CD4-positive, alpha-beta T cell treated with Interleukin-15 for 1 hour (primary cell): ENCODE measurements at places on chromosomes 7 and 10.

DNA sequence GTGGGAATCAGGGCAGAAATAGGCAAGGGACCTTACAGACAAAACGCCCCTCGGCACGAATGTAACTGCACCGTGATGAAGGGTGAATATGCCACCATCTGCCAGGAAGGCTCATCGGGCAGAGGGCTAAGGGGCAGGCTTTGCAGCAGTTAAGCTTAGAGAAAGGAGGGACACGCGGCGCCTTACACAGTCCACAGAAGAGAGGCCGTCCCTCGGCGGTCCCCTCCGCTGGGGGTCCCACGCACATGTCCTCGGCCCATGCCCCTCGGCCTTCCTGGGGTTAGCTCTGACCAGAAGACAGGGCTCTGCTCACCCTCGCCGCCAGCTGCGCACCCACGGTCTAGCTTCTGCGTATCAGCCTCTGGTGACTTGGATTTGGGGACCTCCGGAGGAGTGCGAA lies 141.1 kb downstream of the DYNC2I1 start:
- DNase-seq = no peak

- no peak for DNase-seq
These were observed 2.2 kb downstream of the ARHGAP21 start for GRCh38 chr10:24721229-24722106.

- peak; percentile 60 for DNase-seq
These were observed at the start of gene GIMAP1 for GRCh38 chr7:150716368-150716767. GIMAP1 (plus strand) TSS chr7:150716613; CDS start chr7:150719048, 2,435 bp downstream.

DNA sequence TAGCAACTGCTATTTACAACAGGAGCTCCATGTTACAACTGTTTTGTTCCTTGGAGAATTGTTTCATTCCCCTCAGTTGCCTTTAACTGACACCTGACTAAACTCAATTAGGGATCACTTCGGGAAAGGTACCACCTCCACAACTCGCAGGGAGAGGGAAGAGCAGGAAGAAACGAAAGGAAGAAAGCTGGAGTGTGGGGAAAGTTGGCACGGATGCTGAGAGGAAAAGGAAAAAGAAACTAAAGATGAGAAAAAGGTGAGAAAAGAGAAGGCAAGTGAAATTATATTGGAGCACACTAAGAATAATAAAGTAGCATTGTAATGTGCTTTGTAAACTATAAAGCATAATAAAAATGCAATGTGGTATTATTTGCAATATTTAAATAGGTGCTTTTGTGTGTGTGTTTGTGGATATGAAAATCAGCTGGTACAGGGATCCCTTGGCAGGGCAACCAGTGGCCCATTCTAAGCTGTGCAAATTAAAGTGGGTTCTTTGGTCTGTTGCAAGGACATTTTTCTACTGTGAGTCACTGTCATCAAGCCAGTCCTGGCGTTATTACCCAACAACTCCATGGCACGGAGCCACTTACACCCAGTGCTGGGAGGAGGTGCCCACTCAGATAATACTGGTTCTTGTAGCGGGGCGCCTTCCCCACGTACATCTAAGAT lies 45.9 kb downstream of the HIPK2 start:
- peak; percentile 62 for DNase-seq

DNA sequence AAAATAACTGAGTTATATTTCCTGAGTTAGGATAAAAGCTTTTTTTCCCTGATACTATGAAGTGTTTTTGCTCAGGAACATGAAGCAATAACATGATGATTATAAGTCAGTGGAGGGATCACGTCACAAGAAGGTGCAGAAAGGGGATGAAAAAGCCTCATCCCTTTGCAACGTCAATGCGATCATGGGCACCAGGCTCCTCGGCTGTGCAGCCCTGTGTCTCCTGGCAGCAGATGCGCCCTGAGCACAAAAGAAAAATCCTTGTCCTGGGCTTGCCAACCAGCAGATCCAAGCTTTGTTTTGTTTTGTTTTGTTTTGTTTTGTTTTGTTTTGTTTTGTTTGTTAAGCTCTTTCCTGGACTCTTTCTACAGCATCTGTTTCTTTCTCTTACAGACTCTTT lies 103.5 kb upstream of the PRSS1 start:
- no peak for DNase-seq

- DNase-seq = no peak
These were observed 599.2 kb upstream of the POM121L12 start for GRCh38 chr7:52436278-52436677.

DNA sequence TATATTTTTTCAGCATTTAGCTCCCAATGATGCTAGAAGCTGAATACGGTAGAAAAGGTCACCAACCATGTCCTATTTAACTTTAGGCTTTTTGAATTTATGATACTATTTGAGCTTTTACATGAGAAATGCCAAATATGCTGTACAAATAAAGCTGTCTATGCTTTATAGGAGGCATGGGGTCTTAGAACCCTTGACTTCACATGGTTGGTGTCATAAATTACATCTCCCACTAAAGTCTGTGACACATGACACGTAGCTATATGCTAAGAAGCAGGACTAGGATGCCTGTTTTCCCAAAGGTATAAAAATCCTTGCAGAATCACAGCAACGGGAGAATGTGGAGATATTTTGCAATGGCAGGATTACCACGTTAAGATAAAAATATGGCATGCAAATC lies 960.4 kb downstream of the PCDH15 start:
- DNase-seq = no peak

DNA sequence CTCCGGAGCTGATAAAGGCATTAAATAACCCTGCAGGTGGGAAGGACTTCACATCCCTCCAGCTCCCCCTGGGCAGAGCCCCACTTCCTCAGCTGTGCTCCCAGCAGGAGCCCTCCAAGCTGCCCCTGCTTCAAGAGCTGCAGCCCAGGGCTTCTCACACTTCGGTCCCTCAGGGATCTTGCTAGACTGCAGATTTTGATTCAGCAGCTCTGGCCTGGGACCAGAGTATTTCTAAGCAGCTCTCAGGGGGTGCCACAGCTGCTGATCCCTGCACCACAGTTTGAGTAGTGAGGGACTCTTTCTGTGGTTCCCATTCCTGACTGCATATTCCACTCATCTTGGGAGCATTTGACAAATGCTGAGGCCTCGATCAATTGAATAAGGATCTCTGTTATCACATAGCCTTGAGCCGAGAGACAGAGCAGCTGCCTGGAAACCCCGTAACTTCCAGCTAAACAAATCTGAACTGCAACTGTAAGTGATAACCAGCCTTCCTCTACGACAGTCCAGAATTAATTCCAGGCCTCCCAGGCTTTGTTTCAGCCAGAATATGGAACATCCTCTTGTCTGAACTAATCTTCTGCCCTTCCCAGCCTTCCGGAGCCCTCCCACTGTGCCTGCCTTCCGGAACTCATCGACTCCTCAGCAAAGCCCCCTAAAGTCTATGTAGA lies 161.4 kb downstream of the CCDC3 start:
- DNase-seq = no peak

GRCh38 chr7:143510854-143511592 lies 33.4 kb downstream of the TAS2R41 start:
- no peak for DNase-seq

GRCh38 chr7:28807396-28807994 lies 150.6 kb downstream of the TRIL start:
- no peak for DNase-seq

DNA sequence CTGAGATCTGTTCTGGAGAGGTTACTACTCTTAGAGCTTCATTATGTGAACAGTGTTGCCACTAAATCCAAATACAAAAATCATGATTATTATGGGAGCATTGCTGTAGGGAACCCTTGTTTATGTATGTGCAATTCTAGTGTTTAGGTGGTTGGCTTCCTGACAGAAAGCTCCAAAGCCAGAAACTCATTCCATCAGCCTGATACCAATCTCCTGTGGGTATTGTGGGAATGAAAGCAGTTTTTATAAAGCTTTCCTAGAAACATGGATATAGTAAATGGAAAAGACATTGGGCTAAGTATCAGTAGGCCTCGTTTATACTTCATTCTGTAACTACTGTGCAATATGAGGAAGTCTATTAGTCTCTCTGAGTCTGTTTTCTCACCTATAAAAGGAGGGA lies 6.4 kb downstream of the SDK1 start:
- no peak for DNase-seq

DNA sequence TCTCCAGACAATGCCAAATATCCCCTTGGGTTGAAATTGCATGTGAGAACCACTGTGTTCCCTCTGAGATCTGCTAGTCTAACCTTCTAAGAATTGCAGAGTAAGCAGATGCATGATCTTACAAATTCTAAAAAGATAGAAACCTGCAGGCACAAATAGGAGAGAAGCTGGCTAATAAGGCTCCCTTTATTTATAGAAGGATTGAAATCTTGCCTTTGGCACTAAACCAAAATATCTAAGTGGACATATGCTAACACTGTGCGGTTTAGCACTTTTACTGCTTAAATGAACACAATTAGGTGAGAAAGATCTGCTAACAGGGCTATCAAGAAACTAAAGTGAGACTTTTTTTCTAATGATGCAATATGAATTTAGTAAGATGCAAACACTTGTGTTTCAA lies 225.5 kb downstream of the DOCK4 start:
- no peak for DNase-seq

- peak; percentile 89 for DNase-seq
These were observed at the start of gene TMEM243 for GRCh38 chr7:87219545-87220025. TMEM243 (minus strand) TSS chr7:87219732; CDS start chr7:87219503, 229 bp downstream.

GRCh38 chr10:111455776-111456426 lies 379.1 kb downstream of the ADRA2A start:
- DNase-seq = no peak

DNA sequence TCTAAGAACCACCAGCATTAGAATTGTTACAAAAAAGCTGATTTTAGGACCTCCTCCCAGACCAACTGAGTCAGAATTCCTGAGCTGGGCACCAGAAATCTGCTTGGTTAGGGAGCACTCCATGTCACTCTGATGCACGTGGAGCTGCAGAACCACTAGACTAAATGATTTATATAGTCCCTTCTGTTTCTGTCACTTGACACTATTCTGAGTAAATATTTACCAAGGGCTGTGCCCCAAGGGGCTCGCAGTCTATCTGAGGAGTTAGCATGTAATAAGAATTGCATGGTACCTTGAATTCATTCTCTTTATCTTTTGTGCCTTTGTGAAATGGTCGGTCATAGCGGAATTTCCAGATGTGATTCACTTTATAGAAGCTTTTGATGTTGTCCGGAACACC lies 196.0 kb upstream of the IMMP2L start:
- no peak for DNase-seq

DNA sequence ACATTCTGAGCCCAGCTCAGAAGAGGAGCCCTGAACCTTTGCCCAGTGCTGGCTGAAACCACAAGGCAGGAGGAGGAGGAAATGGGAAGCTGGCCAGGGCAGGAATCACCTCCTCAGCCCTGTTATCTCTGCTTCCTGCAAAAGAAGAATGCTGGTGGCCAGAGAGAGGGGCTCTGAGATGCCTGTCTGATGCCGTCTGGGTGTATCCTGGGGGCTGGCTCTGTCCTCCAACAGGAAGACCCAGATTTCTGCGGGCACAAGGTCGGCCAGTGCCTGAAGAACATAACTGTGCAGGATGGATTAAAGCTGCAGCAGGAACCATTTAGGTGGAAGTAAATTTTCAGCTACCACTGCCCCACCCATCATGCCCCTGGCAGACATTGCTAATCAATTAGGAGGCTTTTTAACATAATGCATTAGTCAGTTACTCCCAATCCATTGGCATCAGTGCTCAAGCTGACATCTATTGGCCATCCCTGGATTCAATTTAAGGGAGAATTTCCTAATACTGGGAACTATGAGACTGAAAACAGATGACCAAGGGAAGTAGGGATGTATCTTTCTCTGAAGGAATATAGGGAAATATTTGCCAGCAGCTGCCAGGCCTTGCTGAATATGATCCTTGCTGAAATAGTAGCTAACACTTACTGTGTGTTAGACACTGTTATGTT lies 67.7 kb downstream of the COL13A1 start:
- no peak for DNase-seq

DNA sequence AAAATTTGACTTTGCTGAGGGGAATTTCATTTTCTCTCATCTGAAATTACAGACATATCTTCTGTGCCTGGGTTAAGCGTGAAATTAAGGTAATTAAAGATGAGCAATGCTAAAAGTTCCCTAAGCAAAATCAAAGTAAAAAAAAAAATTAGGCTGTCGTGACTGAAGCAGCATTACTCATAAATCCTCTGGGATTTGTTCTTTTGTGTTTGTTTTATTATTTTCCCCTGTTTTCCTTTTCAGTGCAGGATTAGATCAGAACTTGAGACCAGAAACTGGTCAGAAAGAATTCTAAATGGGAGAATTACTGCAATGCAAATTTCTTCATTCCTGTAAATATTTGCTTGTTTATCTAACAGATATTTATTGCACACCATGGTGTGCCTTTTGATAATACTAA lies 141.4 kb upstream of the BET1 start:
- no peak for DNase-seq

DNA sequence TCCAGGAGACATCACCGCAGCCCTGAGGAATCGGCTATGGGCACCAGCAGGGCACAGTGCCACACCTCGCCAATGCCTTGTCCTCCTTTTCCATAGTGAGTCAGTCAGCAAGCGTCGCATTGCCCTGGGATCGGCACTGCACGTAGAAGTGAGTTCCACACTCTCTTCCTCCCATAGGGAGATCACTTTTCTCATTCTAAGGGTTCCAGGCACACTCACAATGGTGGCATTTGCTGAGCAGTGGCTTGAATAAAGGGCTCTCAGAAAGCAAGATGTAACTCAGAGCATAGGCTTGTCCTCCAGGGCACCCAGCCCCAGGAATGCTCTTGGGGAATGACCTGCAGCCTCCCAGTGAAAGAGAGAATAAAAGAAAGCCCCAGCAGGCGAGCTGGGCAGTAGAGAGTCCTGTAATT lies 1.1 kb upstream of the VIM start:
- DNase-seq = no peak

DNA sequence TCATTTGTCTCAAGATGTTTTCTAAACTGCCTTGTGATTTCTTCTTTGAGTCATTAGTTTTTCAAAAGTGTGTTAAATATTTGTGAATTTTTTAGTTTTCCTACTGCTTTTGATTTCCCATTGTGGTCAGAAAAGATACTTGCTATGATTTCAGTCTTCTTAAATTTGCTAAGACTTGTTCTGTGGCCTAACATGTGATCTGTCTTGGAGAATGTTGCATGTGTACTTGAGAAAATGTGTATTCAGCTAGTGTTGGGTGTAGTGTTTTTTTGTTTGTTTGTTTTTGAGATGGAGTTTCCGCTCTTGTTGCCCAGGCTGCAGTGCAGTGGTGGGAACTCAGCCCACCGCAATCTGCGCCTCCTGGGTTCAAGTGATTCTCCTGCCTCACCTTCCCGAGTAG lies 28.6 kb downstream of the BMPR1A start:
- DNase-seq = no peak

- DNase-seq = no peak
These were observed 116.3 kb downstream of the CYP26A1 start for GRCh38 chr10:93189944-93190343.

- no peak for DNase-seq
These were observed 143.9 kb downstream of the PRKAG2 start for GRCh38 chr7:151732834-151733592.

GRCh38 chr7:205115-206010 lies 13.0 kb downstream of the FAM20C start:
- DNase-seq = no peak

- no peak for DNase-seq
These were observed 152.4 kb downstream of the DKK1 start for GRCh38 chr10:52466464-52466863.
